Stimulated activated CD4-positive, alpha-beta T cell treated with anti-CD3 and anti-CD28 coated beads, Interleukin-4, amount 100 ng/mL, for 1 hour (primary cell): ENCODE measurements at places on chromosomes 7 and 10.

GRCh38 chr10:21727452-21728168 is 193.6 kb downstream of the MLLT10 start:
- no peak for DNase-seq

DNA sequence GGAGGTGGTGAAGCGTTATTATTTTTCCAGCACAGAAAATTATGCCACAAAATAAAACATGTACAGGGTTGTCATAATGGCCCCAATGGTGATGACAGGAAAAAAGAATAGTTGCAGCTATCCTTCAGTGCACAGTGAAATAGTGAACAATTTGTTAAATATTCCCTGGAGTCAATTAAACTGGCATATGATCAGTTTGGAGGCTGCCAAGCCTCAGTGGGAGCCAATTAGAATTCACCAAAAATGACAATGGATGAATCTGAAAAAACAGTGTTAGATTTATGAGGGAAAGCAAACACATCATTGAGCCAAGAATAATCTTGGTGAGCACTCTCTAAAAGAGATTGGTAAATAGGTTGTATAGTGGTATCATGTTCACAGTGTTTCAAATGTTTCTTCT is 146.3 kb downstream of the OTUD1 start:
- no peak for DNase-seq

- no peak for DNase-seq
Observed at GRCh38 chr7:103712991-103713778, 267.2 kb upstream of the SLC26A5 start.

- DNase-seq, result no peak
Observed at GRCh38 chr10:46285300-46285699, 1.5 kb upstream of the ANTXRL start.

DNA sequence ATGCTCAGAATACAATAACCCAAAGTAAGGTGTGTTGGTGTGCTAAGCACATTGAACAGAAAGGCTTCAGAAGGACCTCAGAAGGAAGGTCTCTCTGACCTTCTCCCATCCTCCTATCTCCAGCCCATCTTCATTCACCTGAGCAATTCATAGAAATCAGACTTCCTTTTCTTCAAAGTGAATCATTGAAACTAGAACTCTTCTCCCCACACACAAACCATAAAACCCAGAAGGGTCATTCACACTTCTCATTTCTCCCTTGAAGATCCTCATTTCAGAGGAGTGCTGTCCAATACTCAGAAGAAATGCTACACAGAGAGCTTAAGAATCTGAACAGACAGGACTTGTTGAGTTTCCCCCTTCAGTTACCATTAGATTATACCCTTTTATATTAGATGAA is 89.5 kb downstream of the VWDE start:
- DNase-seq, result no peak

DNA sequence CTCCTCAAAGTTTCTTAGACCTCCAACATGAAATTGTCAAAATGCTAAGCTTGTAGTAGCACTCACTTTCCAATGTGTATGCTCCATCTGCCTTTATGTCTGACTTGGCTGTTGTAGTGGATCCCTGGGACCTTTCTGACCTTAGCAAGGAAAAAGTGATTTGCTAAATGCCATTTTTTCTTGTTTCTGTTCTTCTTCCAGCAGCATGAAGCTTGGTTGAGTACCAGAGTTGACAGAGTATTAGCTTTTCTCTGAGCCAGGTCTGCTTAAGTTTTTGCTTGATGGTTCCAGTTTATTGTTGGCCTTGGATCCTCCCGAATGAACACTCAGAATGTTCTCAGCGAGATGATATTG is 168.7 kb downstream of the SND1 start:
- DNase-seq, result no peak

- DNase-seq, result no peak
Observed at GRCh38 chr7:107213193-107213788, 44.5 kb downstream of the HBP1 start.

GRCh38 chr7:129750501-129750900 is 139.0 kb downstream of the NRF1 start:
- no peak for DNase-seq
